ENCODE measurements at places on chromosomes 2 and 18.

DNA sequence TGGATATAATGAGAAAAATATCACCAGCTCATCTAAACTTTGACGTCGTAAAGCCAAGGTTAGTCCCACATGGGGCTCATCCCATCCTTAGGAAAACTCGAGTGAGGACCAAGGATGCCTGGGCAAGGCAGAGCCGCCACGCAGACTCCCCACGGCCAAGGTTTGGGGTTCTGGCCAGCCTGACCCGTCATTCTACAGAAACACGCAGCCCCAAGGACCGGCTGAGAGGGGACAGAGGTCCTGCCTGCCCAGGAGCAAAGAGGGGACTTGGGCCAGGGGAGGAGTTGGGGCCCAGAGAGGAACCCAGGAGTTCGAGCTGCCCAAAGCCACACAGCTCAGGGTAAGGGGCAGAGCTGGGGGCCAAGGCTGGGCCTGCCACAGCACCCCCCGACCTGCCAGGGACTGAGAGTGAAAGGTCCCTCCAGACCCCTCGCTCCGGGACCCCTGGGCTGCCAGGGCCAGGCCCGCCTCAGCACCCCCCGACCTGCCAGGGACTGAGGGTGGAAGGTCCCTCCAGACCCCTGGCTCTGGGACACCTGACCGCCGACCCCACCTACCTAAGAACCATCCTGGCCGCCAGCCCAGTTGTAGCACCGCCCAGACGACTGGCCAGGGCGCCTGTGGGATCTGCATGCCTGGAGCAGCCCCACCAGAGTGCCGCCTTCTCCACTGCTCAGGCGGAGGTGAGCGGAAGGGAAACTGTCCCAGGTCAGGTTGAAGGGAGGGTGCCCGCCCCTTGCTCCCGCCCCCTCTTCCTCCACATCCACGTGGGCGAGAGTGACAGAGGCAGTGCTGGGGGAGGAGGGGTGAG, at the start of gene PDCD1:
TSS of gene PDCD1 (minus strand) at position 689 of the 811 bp plus-strand sequence. CDS start at position 633, 56 bp downstream.
- DNase-seq, result no peak

- DNase-seq, result no peak
Measured at GRCh38 chr18:28115149-28115550, 61.8 kb downstream of the CDH2 start.

- DNase-seq, result peak; percentile 32
Measured at GRCh38 chr18:72830109-72830508, 37.7 kb downstream of the NETO1 start.

DNA sequence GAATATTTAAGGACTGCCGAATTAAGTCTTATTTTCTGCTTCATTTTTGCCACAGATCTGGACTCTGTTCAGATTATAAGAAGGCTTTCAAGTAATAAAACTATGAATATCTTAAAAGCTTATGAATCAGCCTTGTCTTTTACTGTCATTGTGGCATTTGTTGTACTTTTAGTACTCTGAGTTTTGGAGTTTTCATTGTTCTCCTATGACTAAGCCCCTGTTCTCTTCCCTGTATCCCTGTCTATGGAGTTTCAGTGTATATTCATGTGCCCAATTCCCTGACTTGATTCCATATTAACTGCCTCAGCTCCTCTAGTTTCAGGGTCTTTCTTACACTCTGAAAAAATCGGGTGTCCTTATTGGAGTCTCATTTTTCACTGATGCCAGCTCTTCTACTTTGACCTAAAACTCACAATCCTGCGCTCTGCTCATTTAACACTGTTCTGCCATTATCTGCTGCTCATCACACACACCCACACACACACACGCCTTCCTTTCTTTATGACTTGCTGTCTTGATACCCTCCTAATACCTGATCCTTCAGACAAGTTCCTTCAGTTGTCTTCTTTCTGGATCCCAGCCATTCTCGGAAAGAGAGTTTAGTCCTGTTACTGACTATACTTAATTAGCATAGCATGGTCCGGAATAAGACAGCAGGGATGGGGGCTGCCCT, 511.8 kb downstream of the CPS1 start:
- no peak for DNase-seq

GRCh38 chr2:234491281-234491680, 5.6 kb downstream of the ARL4C start:
- DNase-seq, result no peak

GRCh38 chr2:175730050-175730449, 272.0 kb downstream of the LNPK start:
- DNase-seq, result no peak

DNA sequence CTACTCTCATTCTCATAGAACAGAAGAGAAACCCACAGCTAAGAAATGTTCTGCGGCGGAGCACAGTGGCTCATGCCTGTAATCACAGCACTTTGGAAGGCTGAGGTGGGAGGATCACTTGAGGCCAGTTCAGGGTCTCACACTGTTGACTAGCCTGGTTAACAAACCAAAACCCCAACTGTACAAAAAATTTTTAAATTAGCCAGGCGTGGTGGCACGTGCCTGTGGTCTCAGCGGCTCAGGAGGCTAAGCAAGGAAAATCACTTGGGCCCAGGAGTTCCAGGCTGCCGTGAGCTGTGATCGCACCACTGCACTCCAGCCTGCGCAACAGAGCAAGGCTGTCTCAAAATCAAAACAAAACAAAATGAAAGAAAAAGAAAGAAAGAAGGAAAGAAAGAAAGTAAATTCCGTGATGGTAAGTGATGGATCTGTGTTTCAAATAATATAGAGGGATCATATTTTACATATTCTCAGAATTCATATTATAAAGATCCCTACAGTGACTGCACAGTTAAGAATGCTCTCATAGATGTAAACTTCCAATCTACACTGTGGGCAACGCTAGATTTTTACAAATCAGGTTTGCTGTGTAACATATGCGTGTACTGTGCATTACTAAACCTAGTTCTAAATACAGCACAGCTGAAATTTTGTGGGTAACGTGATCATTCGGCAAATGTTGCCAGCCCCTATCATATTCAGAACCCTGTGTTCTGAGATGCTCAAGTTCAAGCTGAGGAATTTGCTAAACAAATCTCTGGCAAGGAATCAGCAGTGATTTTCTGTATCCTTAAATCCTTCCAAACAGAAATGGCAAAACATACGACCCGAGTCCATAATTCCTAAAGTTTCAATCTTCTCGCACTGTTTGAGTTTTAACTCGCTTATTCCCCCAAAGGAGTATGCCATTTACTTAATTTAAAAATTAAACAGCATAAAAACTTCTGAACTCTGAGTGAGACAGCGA, 1.2 kb upstream of the RAB12 start:
- DNase-seq, result no peak

GRCh38 chr18:68848242-68848641, 50.4 kb downstream of the CCDC102B start:
- no peak for DNase-seq

DNA sequence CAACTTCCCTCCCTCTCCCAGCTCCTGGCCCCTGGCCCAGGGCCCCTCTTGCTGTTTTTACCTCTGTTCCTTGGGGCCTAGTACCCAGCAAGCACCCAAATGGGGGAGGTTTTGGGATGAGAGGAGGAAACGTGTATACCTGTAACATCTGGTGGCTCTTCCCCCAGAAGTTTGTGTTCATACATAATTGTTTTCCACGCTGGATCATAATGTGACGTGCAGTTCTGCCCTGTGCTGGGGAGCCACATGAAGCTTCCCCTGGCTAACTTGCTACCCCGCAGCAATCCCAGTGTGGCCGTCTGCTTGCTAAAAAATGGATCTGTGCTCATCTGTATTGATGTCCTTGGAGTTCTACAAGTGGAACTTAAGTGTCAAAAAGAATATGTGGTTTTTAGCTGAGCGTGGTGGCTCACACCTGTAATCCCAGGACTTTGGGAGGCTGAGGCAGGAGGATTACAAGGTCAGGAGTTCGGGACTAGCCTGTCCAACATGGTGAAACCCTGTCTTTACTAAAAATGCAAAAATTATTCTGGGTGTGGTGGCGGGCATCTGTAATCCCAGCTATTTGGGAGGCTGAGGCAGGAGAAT, 36.5 kb downstream of the ANO7 start:
- DNase-seq, result no peak

DNA sequence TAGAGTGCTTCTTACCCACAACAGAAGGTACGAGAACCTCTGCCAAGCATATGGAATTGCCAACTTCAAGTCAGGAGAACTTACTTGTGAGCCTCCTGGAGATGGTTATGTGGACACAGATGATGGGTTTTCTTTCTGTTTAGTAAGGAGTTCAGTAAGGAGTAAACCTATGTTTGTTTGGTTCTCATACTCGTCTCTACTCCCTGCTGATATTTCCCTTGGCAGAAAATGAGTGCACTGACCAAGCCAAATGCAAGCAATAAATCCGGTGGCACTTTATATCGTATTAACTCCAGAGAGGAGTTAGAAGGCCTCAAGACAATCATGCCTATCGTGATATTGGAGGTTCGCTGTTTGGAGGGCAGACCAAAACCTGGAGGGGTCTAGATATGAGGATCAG, 83.2 kb upstream of the CYP1B1 start:
- DNase-seq, result no peak

Measured in KG1 (cell line).